ENCODE measurements at places on chromosomes 1 and 21.
A peak's percentile ranks its signal among the peaks of the same experiment; 100 is the strongest.

DNA sequence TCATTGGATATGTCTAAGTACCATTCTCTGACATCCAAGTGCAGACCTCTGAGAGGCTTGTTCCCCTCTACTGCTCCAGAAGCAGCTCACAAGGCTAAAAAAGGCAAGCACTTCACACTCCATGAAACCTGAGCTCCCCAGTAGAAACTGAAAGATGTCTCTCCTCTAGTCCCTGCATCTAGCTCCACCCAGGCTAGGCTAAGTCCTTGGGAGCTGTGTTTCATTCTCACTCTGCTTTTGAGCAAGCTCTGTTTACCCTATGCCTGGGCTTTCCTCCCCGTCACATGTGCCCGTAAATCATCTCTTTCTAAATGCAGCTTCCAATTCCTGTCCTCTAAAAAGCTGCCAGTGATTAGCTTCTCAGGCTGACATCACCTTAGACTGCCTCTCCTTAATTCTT is 39.0 kb downstream of the LRRC71 start:
- peaks cover 10% of the 10 kb centered on the region for H3K36me3 ChIP-seq
- no peak overlapping the region for H3K4me3 ChIP-seq
- H3K27me3 ChIP-seq, result no peaks in the 10 kb centered on the region
- no peak overlapping the region for H3K27ac ChIP-seq
- peak; percentile 17 for DNase-seq
- H3K4me1 ChIP-seq, result no peaks in the 10 kb centered on the region

GRCh38 chr21:33549848-33550771 is 7.3 kb downstream of the SON start:
- H3K27ac ChIP-seq, result no peak overlapping the region
- peaks cover 89% of the 10 kb centered on the region for H3K36me3 ChIP-seq
- H3K4me3 ChIP-seq, result no peak overlapping the region
- peaks cover 8% of the 10 kb centered on the region for H3K4me1 ChIP-seq
- H3K27me3 ChIP-seq, result no peaks in the 10 kb centered on the region

DNA sequence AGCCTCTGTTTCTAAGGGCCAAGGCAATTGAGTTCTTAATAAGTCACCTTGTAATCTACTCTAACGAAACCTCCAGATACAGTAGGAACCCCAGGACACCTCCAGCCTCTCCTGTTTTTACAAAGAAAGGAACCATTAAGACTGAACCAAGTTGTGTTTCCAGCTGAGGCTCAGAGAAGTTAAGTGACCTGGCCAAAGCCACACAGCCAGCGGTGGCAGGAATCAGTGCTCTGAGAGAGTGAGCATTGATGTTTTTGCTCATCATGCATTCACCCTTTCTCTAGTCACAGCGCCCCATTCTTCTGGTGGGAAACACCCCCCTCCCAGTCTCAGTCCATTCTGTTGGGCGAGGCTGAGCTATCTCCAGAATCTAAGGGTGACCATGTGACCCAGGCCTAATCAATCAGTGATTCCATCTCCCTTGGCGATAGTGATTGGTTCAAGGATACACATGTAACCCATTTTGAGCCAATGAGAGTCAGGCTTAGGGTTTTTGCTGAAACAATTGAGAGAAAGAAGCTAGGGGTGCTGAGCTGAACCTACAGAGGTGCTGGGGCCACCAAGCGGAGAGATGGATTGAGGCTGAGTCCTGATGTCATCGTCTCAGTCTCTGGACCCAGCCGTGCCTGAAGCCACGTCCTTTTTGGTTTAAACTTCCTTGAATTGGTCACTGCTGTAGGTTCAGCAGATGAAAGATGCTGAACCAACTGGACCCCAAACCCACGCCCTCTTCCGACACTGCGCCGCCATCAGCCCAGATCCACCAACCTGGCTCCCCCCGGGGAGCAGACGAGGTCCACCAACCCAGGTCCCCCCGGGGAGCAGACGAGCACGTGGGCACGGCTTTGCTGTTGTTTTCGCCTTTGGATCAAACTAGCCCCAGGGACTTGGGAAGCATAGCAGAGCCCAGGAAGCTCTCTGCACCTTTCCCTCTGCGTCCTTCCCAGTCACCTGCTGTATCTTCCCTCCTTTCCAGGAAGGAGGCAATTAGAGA is 28.0 kb upstream of the RERE start:
- DNase-seq, result no peak
- peak overlapping the region; percentile 18 for H3K27ac ChIP-seq
- H3K27me3 ChIP-seq, result no peaks in the 10 kb centered on the region
- H3K4me3 ChIP-seq, result no peak overlapping the region
- no peaks in the 10 kb centered on the region for H3K36me3 ChIP-seq

- peak; percentile 86 for DNase-seq
- H3K27ac ChIP-seq, result peak overlapping the region; percentile 99
- peaks cover 21% of the 10 kb centered on the region for H3K36me3 ChIP-seq
- H3K27me3 ChIP-seq, result no peaks in the 10 kb centered on the region
- peak overlapping the region; percentile 79 for H3K4me3 ChIP-seq
Observed at GRCh38 chr1:23558140-23558871, 995 bp downstream of the ID3 start.

DNA sequence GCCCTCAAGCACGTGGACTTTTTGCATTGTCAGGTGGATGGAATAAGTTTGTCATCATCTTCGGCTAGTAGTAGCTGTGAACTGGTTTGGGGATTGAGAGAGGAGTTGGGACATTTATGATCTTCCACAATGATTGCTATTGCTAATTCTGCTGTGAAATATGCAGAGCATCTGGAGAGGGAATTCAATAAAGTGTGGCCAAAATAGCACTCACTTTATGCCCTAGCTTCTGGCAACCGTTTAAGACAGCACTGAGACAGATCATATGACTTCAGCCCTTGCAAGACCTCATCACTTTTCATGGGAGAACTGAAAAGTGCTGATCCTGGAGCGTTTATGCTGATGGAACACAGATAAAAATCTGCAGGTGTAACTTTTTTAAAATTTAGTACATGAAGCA is 360.8 kb downstream of the GPATCH2 start:
- H3K36me3 ChIP-seq, result no peaks in the 10 kb centered on the region

DNA sequence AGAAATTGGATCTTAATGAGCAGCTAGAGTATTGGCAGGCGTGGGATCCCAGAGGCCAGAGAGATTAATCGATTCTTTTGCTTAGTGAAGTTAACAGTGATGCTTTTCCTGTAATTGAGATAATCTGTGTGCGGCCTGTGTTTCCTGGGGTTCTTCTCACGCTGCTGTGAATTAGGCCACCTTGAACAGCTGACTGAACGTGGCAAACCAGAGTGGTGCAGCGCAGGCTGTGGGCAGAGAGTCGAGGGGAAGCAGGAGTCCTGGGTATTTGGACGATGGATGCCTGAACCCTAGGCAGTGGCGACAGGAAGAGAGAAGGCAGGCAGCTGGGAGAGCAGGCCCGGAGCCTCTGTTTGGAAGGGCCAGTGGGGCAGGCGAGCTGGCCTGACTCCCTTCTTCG is 51.7 kb downstream of the RYR2 start:
- H3K4me1 ChIP-seq, result no peaks in the 10 kb centered on the region
- H3K36me3 ChIP-seq, result no peaks in the 10 kb centered on the region
- H3K27ac ChIP-seq, result no peak overlapping the region
- no peaks in the 10 kb centered on the region for H3K27me3 ChIP-seq
- DNase-seq, result no peak
- H3K4me3 ChIP-seq, result no peak overlapping the region

- no peak overlapping the region for H3K4me3 ChIP-seq
- peaks cover 6% of the 10 kb centered on the region for H3K4me1 ChIP-seq
- no peak for DNase-seq
- no peaks in the 10 kb centered on the region for H3K27me3 ChIP-seq
- no peak overlapping the region for H3K27ac ChIP-seq
- H3K36me3 ChIP-seq, result no peaks in the 10 kb centered on the region
Observed at GRCh38 chr1:19400875-19401534, 84.3 kb downstream of the CAPZB start.

DNA sequence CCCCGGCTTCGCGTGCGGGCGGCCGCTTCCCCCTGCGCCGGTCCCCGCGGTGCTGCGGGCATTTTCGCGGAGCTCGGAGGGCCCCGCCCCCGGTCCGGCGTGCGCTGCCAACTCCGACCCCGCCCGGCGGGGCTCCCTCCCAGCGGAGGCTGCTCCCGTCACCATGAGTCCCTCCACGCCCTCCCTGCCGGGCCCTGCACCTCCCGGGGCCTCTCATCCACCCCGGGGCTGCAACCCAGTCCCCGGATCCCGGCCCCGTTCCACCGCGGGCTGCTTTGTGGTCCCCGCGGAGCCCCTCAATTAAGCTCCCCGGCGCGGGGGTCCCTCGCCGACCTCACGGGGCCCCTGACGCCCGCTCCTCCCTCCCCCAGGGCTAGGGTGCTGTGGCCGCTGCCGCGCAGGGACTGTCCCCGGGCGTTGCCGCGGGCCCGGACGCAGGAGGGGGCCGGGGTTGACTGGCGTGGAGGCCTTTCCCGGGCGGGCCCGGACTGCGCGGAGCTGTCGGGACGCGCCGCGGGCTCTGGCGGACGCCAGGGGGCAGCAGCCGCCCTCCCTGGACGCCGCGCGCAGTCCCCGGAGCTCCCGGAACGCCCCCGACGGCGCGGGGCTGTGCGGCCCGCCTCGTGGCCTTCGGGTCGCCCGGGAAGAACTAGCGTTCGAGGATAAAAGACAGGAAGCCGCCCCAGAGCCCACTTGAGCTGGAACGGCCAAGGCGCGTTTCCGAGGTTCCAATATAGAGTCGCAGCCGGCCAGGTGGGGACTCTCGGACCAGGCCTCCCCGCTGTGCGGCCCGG is 159.2 kb downstream of the RUNX1 start:
- no peaks in the 10 kb centered on the region for H3K27me3 ChIP-seq
- peaks cover 5% of the 10 kb centered on the region for H3K36me3 ChIP-seq
- H3K4me3 ChIP-seq, result peak overlapping the region; percentile 84
- DNase-seq, result peak; percentile 80

- DNase-seq, result no peak
- no peak overlapping the region for H3K4me3 ChIP-seq
- no peaks in the 10 kb centered on the region for H3K36me3 ChIP-seq
- no peaks in the 10 kb centered on the region for H3K27me3 ChIP-seq
Observed at GRCh38 chr21:45632160-45632559, 11.4 kb upstream of the PCBP3 start.

DNA sequence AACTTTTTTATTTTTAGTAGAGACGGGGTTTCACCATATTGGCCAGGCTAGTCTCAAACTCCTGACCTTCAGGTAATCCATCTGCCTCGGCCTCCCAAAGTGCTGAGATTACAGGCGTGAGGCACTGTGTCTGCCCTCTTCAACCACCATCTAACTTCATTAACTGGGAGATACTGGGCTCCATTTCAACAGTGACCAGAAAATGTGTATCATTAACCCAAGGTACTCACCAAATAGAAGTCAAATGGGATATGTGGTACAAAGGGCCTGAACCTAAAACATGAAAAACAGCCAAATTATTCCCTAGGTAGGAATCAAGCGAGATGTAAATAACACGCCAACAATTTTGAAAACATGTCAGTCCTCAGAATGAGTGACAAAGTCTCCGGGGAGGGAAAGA is 1.2 kb downstream of the ILF2 start:
- H3K27ac ChIP-seq, result no peak overlapping the region
- H3K36me3 ChIP-seq, result peaks cover 52% of the 10 kb centered on the region
- no peak for DNase-seq
- H3K4me3 ChIP-seq, result peak overlapping the region; percentile 73
- no peaks in the 10 kb centered on the region for H3K27me3 ChIP-seq

DNA sequence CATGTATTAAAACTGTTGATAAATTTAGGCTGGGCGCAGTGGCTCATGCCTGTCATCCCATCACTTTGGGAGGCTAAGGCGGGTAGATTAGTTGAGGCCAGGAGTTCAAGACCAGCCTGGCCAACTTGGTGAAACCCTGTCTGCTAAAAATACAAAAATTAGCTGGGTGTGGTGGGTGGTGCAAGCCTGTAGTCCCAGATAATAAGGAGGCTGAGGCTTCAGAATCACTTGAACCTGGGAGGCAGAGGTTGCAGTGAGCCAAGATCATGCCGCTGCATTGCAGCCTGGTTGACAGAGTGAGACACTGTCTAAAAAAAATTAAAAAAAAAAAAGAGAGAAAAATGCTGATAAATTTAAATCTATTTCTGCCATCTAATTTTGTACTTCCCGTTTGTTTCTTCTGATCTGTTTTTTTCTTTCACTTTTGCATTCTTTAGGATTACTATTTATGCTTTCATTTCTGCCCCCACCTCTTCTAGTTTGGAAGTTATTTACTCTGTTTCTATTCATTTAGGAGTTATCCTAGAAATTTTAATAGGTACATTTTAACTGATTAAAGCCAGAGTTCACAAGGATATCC is 3.2 kb upstream of the DENND1B start:
- H3K27me3 ChIP-seq, result no peaks in the 10 kb centered on the region
- peaks cover 3% of the 10 kb centered on the region for H3K4me1 ChIP-seq
- no peak overlapping the region for H3K4me3 ChIP-seq
- no peak overlapping the region for H3K27ac ChIP-seq
- no peaks in the 10 kb centered on the region for H3K36me3 ChIP-seq

GRCh38 chr1:119870917-119871596 is 25.3 kb downstream of the ADAM30 start:
- peak; percentile 86 for DNase-seq
- peaks cover 4% of the 10 kb centered on the region for H3K4me1 ChIP-seq
- H3K27ac ChIP-seq, result 0 out of 2 replicates have a peak overlapping the region, but pooled peaks have one; percentile 4
- H3K36me3 ChIP-seq, result no peaks in the 10 kb centered on the region

DNA sequence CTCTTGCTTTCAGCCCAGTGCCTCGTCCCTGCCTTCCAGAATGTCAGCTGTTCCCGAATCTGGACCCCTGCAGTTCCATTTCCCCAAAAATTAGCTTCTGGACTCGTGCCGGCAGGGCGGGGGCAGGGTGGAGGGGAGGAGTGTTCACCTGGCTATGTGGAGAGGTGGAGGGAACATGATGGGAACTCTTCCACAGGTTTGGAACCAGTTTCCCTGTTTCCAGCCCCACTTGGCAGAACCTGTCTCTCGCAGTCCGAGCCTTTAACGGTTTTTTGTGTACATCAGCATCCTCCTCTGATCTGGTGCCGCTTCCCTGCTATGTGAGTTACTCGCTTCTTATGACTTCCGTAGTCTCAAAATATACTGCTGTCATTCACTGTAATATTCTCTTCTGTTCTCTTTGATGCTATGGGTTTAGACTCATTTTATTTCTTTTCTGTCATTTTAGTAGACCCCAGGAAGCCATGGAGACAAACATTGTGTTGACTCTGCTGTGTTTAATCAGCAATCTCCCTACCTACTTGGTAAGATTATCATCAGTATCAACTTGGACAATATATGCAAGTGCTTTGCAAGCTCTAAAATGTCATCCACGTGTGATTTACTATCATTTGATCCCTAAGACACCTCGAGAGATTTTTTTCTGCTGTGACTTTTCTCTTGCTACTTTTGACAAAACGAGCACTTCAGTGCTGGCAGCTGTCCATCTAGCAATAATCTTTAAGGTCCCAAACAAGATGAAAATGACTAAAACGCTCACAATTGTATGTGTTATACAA is 33.3 kb upstream of the HNRNPU start:
- H3K27ac ChIP-seq, result no peak overlapping the region
- no peaks in the 10 kb centered on the region for H3K27me3 ChIP-seq
- no peak overlapping the region for H3K4me3 ChIP-seq
- DNase-seq, result no peak
- H3K36me3 ChIP-seq, result no peaks in the 10 kb centered on the region

DNA sequence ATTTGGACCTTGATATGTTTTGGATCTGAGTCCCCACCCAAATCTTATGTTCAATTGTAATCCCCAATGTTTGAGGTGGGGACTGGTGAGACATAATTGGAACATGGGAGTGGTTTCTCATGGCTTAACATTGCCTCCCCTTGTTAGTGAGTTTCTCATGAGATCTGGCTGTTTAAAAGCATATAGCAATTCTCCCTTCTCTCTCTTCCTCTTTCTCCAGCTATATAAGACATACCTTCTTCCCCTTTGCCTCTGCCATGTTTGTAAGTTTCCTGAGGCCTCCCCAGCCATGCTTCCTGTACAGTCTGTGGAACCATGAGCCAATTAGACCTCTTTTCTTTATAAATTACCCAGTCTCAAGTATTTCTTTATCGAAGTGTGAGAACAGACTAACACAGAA is 692.4 kb downstream of the KCNT2 start:
- H3K27ac ChIP-seq, result no peak overlapping the region
- DNase-seq, result no peak
- no peak overlapping the region for H3K4me3 ChIP-seq
- no peaks in the 10 kb centered on the region for H3K27me3 ChIP-seq
- H3K36me3 ChIP-seq, result no peaks in the 10 kb centered on the region
